Parietal lobe (tissue), 2 donors: ENCODE measurements at places on chromosomes 2 and 18. TPM values are rescaled to one million over a fixed set of nuclear protein-coding genes. Genes with fewer than 3 reads are reported as not detected.

ANKRD62 gene
- total RNA-seq, result 0.63 TPM

NT5C1B gene
- total RNA-seq, result not detected

NPPC gene
- total RNA-seq, result not detected

POTEI gene
- total RNA-seq, result 0.31 TPM

COLEC12 gene
- 5.0 TPM for total RNA-seq

MDH1B gene
- 4.7 TPM for total RNA-seq

XIRP2 gene
- 0.31 TPM for total RNA-seq

CCDC148 gene
- 15.7 TPM for total RNA-seq

RAB27B gene
- 17.2 TPM for total RNA-seq

ANKRD30BL gene
- total RNA-seq, result 47.0 TPM

ALPP gene
- total RNA-seq, result not detected

MEIS1 gene
- 27.5 TPM for total RNA-seq

GCG gene
- not detected for total RNA-seq

ST8SIA3 gene
- total RNA-seq, result 16.6 TPM

NYAP2 gene
- 21.9 TPM for total RNA-seq

TOGARAM2 gene
- total RNA-seq, result under 0.01 TPM

TUBB8B gene
- not detected for total RNA-seq

CXCR1 gene
- 0.31 TPM for total RNA-seq

KIAA1328 gene
- 52.3 TPM for total RNA-seq

DYNC1I2 gene
- total RNA-seq, result 365 TPM

MROH2A gene
- total RNA-seq, result not detected

RAB17 gene
- not detected for total RNA-seq

CAPN14 gene
- total RNA-seq, result 4.1 TPM

ST8SIA5 gene
- total RNA-seq, result 31.9 TPM

RAD51AP2 gene
- 0.94 TPM for total RNA-seq

LAMA3 gene
- 6.6 TPM for total RNA-seq

AGXT gene
- not detected for total RNA-seq

ALK gene
- 2.5 TPM for total RNA-seq

NBEAL1 gene
- 107 TPM for total RNA-seq
